ENCODE measurements at places on chromosomes 7 and 10.

GRCh38 chr10:1172256-1172984, 116.2 kb downstream of the WDR37 start:
- DNase-seq = no peak

GRCh38 chr7:30709549-30709948, 27.3 kb upstream of the CRHR2 start:
- DNase-seq = no peak

GRCh38 chr10:51422311-51423120, 276.9 kb downstream of the CSTF2T start:
- DNase-seq = peak; percentile 67

DNA sequence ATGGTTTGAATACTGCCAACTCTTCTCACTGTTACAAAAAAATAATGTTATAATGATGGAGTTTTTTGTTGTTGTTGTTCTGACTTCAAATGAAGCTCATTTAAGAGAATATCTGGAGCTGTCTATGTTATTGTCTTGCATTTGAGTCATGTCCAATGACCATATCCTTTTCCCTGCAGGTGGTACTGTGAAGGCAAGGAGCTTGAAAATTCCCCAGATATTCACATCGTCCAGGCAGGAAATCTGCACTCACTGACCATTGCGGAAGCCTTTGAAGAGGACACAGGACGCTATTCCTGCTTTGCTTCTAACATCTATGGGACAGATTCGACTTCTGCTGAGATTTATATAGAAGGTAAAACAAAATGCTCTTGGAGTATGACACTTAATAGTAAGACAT, 33.5 kb downstream of the MYPN start:
- no peak for DNase-seq

GRCh38 chr7:91541641-91542040, 277.4 kb downstream of the FZD1 start:
- no peak for DNase-seq

- no peak for DNase-seq
These were observed 152.6 kb downstream of the XPNPEP1 start for GRCh38 chr10:109770663-109771062.

DNA sequence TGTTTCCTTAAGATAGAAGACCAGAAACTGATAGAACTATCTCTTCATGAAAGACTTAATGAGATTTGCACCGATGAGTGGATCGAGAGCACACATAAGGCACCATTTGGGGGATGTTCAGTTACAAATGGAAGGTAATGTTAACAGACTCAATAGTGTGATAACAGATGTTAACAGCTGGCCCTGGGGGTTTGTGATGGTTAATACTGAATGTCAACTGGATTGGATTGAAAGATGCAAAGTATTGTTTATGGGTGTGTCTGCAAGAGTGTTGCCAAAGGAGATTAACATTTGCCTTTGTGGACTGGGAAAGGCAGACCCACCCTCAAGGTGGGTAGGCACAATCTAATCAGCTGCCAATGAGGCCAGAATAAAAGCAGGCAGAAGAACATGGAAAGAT, 130.5 kb upstream of the DGKB start:
- no peak for DNase-seq

GRCh38 chr7:158723266-158723665, 18.7 kb upstream of the NCAPG2 start:
- DNase-seq = no peak

Data from fibroblast of the conjunctiva (primary cell).